ENCODE measurements at places on chromosomes 13 and 19.

- no peak for DNase-seq
Observed at GRCh38 chr13:29546662-29547061, 48.8 kb downstream of the SLC7A1 start.

DNA sequence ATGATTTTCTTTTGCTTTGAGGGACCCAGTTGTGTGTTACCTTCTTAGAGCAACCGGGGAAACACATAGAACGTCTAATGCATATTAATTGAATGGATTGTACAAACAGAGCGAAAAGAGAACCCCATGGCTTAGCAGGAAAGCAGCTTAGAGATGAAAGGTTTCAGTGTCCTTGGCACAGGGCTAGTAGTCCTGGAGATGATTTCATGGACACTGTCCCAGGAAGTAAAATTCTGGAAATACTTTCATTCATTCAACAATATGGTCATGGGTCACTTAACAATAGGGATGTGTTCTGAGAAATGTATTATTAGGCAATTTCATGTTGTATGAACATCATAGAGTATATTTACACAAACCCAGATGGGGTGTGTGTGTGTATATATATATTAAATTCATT is 9.7 kb upstream of the FUT2 start:
- DNase-seq, result no peak

- no peak for DNase-seq
Observed at GRCh38 chr19:57314146-57314545, 6.1 kb upstream of the ZNF543 start.

- DNase-seq, result no peak
Observed at GRCh38 chr13:86038490-86038889, 239.3 kb upstream of the SLITRK6 start.

DNA sequence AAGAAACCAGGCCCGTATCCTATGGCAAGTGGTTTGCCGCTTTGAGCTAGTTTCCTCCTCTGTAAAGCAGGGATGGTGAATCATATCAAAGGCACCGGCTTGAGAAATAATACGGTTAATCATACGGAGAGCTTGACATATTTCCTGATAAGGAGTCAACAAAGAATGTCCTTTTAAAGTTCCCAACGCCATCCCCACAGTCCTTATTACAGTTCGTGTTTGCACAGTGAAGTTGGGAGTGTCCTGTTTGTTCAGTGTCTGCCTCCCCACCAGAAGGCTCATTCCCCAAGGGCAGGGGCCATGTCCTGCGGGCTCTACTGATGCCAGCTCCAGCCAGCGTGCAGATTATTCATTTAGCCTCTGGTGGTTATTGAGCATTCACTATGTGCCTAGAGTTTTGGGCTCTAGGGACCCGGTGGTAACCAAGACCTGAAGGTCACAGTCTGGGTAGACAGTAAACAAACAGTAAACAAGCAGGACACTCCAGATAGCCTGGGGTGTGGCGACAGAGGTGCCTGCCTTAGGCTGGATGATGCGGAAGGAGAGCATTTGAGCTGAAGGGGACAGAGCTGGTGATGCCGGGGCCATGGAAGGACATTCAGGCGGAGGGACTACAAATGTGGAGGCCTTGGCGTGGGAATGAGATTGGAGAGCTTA is 6.3 kb downstream of the GRAMD1A start:
- DNase-seq, result no peak

DNA sequence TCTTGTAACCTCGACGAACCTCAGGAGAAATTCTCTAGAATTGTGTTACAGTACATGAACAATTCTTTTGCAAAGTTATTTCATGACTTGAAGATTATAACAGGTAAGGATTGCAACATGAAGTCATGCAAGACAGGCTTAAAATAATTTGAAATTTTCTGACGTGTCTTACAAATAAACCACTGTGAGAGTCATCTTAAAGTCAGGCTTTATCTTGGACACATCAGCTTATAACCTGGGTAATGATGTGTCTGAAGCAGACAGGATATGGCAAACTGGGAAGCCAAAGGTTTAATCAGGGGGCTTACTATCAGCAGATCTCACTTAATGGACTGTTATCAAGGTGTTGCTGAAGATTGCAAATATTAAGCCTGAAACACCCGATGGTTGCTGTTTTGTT is 407.8 kb downstream of the KLF5 start:
- DNase-seq, result no peak

DNA sequence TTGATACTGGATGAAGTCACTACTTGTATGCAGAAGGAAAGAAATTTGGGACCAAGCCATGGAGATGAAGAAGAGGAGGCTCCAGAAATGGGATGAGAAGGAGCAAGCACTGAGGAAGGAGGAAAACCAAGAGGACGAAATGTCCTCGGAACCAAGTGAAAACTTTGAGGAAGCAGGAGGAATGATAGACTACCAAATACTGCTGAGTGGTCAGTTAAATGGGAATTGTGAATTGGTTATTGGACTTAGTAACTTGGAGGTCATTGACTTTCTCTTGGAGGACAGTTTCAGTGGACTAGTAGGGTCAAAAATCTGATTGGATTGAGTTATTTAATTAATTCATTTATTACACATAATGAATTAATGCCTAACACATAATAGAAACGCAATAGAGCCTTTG is 167.9 kb downstream of the MYO16 start:
- no peak for DNase-seq

DNA sequence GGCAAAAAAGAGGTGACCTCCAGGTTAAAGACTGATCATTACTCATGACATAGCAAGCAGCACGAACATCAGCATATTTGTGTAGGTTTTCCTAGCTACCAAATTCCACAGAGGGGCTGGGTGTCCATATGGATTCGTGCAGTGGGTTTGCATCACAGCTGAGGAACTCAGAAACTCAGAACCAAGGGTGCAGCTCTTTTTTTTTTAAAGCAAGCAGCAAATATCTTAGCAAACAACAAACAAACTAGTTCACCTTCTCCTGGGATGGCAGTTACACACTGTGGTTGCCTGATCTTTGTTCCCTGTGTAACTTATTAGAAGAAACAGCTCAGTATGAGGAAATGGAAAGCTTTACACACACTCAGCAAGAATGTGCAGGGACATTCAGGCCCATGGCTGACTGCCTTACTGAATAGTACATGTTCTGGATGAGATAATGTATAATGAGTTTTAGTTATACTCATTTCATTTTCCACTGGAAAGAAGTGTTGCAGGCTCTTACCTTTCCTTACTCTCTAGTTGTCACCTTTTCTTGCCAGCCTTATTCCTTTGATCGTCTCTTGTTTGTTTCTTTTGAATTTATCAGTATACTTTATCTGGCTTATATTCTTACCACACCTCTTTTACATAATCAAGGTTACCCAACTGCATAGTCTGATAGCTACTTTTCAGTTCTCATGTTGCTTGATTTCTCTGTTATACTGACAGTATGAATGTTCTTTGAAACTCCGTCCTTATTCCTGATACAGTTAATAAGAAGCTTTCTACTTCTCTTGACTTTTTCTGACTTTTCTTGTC is 4.3 kb downstream of the NDFIP2 start:
- no peak for DNase-seq

DNA sequence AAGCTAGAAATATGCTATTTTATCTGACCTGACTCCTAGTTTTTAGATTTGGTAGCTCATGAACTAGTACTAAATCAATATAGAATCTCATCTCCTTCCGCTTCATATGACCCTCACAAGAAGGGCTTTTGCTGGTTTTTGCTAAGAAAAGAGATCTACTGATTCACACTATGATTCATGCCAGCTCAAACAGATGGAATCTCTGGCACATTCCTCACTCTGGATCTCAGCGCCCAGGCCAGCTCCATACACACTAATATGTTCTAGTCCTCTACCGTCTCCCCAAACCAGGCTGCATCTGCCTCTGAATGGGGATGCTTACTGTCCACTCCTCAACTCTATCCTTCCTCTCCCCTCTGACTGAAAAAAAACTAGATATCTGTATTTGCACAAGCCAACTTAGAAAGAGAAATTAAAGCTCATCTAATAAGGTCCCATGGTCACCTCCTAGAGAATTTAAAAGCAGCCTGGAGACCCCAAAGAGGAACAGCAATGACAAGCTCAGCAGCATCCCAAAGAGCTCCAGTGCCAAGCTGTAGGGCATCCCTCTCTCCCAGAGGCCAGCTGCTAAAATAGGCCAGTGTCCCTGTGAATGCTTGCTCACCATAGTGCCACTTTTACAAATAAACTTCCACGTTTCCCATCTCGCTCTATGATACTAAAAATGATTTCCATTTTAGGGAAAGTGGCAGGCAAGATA is 74.9 kb downstream of the LHFPL6 start:
- DNase-seq, result no peak

DNA sequence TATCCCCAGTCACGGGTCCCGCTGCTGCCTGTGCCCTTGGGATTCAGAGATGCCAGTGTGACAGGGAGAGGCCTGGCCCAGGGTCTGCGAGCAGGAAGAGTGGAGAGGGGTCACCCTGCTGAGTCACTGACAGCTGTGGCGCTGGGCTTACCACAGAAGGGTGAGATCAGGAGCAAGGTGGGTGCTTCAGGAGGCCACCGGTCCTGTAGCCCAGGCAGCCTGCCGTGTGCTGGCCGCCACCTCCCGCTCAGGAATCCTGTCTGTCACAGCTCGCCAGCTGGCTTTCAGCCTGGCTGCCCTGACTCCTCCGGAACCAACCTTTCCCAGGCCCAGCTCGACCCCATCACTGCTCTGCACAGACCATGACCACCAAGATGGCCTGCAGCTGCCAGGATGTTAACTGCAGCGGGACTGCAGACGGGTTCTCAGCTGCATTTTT is 25.3 kb downstream of the NAXD start:
- no peak for DNase-seq

DNA sequence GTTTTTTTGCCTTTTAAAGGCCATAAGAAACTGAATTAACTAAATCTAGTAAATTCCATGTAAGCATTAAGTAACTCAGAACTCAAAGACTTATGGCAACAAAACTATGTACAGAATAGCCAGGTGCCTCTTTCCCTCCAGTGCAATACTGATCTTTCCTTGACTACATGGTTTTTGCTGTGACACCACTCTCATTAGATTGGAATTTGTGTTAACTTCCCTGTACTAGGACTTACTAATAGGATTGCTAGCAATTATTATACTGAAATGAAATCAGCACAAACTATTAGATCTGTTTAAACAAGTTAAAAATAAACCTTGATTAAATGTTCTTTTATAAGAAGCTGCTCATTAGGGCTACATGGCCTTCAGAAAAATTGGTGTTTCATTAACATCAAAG is 96.3 kb downstream of the DACH1 start:
- DNase-seq, result no peak

GRCh38 chr19:19111967-19112580 is 26.2 kb downstream of the TMEM161A start:
- DNase-seq, result no peak

DNA sequence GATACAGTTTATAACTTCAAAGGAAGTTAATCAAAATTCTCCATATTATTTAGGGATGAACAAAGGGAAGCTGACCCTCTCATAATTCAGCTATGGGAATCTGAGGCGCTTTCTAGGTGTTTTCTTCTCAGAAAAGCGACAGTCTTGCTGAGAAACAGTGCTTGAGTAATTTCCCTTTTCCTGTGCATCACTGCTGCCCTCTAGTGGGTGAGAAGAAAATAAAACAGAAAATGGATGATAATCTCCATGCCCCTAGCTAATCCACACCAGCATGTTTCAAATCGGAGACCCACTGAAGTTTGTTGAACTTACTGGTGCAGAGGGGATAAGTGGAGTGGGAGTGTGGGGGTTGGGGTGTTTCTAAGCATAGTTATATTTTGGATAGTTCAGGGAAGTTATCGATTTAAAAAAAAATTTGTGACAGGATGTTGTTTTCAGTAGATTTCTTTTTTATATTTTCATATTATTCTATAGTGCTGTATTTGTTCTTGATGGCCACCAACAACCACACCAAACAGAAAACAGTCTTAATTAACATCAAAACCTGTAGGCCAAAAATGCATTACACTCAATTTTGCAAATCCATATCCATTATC is 21.4 kb downstream of the LCP1 start:
- DNase-seq, result no peak

DNA sequence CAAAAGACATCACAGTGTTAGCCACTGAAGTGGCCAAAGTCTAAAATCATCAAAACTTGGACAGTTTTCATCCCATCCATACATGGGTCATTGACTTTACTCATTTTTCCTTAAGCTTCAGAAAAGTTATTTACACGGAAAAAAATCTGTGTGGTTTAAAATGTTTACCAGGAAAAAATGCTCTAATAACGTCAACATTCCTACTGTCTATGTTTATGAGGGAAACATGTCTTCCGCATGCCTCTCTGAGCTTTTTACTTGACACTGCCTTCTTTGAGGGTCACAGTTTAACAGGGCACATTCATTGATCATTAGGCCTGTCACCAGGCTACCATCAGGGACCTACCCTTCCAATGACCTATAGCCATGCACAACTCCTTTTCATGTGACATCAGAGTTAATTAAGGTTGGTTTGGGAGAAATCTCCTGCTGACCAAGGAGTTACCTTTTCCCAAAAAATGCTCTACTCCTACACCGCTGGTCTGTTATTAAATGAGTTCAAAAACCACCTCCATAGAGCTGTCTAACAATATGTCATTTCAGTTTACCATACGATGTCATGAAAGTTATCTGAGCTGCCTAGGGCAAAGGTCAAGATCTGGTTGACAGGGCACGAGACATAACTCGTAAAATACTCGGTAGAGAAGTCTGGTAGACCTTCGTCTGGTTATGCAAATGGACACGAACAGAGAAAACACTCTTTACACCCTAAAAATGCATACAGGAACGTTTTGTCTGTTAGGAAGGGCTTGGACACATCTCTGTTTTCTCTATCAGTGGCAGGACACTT is 17.8 kb downstream of the FLT1 start:
- DNase-seq, result no peak

DNA sequence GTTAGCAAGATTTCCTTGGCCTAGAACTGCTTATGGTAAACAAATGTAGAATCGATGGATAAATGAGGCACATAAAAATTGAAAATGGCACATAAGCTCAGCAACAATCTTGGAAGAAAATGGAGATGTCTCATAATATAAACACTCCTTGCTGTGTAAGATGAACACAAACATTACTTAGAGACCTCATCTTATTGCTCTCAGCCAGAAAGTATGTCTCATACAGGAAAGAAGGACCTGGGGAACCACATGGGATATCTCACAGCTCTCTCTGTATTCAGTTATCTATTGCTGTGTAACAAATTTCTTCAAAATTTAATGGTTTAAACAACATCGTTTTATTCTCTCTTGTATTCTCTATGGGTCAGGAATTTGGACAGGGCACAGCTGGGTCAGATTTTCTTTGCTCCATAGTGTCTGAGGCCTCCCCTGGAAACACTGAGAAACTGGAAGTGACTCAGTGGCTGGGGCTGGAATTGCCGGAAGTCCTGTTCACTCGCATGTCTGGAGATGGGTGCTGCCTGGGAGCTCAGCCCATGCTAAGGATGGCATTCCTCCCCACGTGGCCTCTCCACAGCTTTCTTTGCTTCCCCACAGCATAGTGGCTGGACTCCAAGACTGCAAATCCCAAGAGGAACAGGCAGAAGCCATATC is 105.1 kb downstream of the NUFIP1 start:
- no peak for DNase-seq

GRCh38 chr13:25872481-25873241 is 179.2 kb downstream of the SHISA2 start:
- DNase-seq, result no peak

Data from right renal cortex interstitium (tissue), 3 donors.